Stimulated activated CD4-positive, alpha-beta T cell treated with anti-CD3 and anti-CD28 coated beads, Interleukin-1b, Interleukin-23, amount 100 ng/mL, for 48 hours (primary cell): ENCODE measurements at places on chromosomes 1 and 21.
A peak's percentile ranks its signal among the peaks of the same experiment; 100 is the strongest.

GRCh38 chr1:39196244-39197215 lies 8.0 kb upstream of the MACF1 start:
- peak; percentile 65 for DNase-seq

DNA sequence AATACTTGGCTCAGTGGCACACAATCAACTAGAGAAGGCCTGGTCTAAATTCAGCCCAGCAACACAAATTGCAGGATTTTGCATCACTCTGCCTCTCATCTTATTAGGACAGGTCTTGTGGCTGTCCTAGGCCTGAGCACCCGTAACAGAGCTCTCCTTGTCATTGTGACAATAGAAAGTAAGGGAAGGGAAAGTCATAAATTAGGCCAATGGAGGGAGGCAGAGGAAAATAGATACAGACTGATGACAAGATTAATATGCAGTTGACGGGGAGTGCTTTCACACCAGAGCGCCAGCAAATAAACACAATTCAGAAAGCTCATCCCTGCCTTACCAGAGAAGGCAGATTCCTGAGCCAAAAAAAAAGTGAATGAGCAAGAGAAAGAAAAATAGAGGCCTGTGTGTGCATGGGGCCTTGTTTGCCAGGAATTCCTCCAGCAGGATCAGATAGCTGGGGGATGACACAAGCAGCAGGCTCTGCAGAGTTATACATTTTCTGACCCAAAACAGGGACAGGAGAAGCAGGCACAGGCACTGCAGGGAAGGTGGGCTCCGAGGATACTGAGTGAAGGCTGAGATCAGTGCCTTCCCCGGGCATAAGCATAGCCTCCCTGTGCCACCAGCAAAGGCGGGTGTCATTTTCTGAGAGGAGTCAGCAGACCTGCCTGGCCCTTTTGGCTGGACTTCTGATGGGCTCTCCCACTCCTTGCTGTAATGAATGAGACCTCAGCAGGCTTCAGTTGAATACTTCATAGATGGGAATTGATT lies 110.0 kb upstream of the SPAG17 start:
- DNase-seq: no peak

DNA sequence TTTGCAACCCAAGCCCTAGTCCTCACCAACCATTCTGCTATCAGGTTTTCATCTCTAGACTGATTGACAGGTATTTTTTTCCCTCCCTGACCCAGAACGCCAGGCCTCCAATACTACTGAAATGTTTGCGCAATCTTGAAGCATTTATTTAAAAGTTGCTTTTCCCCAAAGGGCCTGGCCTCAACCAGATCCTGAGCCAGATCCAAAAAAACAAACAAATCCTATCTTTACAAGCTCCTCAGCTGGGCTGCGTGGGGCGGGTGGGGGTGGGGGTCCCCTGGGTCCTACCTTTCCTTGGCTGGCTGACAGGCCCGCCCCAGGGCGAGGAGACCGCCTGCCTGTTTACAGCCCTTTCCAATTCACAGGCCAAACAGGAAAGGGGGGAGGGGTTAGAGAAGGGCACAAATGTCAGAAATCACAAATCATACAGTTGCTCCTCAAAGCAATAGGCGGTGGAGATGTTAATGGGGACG lies 98.8 kb downstream of the FOXD2 start:
- DNase-seq: no peak

- no peak for DNase-seq
These were observed 57.4 kb upstream of the ADAMTS5 start for GRCh38 chr21:27024301-27024700.

GRCh38 chr1:27416387-27417111 lies 24.1 kb downstream of the GPR3 start:
- DNase-seq: peak; percentile 60

- DNase-seq: peak; percentile 14
These were observed 372.5 kb upstream of the ST6GALNAC5 start for GRCh38 chr1:76494807-76495206.

DNA sequence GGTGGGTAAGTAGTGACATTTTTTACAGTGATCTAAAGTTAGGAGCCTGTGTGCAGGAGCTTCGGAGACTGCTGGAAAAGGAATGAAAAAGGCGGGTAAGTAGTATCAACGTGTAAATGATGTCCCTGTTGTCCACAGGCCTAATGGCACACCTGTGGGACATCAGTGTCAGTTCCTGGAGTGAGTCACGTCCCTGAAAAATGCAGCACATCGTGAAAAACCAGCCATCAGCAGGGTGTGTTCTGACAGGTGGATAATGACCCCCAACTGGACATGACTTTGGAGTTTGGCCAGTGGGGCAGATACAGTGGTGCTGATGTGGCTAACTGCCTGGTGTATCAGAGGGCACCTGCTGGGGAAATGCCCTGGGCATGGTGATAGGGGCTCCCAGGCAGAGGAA lies 12.0 kb upstream of the PRDM15 start:
- no peak for DNase-seq

DNA sequence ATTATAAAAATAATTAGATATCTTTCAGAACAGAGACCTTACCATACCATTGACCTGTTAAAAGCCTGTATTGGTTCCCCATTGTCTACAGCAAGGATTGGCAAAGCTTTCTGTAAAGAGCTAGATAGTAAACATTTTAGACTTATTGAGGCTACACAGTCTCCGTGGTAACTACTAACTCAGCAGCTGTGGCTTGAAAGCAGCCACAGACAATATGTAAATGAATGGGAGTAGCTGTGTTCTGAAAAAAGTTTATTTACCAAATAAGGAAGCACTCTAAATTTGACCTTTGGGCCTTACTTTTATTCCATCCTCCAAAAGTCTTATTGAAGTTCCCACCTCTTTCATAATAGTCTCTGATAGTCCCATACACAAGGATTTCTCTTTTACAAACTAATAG lies 39.7 kb downstream of the NUP210L start:
- no peak for DNase-seq

DNA sequence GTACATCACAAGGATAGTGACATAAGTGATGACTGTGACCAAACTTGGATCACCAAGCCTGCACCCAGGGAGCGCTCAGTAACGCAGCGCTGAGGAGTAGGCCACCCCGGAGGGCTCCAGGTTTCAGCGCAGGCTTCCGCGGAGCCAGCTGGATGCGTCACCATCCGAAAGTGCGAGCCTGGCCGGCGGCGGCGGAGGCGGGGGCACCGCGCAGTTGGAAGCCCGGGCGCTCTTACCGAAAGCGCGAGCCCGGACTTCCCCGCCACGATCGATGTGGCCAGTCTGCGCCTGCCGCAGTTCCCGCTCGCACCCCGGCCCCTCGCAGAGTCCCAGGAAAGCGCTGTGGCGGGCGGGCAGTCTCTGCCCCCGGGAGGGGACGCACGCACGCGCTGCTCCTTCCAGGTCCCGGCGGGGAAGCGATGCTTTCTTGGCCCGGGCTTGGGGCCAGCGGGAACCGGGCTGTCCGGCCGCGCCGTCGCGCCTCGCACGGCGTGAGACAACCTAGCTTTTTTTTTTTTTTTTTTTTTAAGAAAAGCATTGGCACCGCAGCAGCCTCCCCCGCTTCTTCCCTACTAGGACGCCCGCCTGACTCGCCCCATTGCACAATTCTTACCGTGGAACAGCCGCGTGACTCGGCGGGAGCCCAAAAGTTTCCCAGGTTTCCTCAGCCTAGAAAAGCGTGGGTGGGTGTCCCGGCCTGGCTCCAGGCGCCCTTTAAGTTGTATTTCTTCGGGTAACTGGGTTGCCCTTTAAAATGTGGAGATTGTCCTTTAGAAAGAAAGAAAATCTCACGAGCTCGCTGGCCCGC lies 36.4 kb upstream of the JAK1 start:
- peak; percentile 70 for DNase-seq

GRCh38 chr1:154170547-154171222 lies 15.8 kb upstream of the NUP210L start:
- peak; percentile 63 for DNase-seq

GRCh38 chr1:40799351-40799867 lies 15.8 kb downstream of the KCNQ4 start:
- no peak for DNase-seq

DNA sequence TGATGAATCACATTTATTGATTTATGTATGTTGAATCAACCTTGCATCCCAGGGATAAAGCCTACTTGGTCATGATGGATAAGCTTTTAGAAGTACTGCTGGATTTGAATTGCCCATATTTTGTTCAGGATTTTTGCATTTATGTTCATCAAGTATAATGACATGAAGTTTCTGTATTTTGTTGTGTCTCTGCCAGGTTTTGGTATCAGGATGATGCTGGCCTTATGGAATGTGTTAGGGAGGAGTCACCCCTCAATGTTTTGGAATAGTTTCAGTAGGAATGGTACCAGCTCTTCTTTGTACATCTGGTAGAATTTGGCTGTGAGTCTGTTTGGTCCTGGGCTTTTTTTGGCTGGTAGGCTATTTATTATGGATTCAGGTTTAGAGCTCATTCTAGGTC lies 1643.1 kb upstream of the B3GALT2 start:
- no peak for DNase-seq

DNA sequence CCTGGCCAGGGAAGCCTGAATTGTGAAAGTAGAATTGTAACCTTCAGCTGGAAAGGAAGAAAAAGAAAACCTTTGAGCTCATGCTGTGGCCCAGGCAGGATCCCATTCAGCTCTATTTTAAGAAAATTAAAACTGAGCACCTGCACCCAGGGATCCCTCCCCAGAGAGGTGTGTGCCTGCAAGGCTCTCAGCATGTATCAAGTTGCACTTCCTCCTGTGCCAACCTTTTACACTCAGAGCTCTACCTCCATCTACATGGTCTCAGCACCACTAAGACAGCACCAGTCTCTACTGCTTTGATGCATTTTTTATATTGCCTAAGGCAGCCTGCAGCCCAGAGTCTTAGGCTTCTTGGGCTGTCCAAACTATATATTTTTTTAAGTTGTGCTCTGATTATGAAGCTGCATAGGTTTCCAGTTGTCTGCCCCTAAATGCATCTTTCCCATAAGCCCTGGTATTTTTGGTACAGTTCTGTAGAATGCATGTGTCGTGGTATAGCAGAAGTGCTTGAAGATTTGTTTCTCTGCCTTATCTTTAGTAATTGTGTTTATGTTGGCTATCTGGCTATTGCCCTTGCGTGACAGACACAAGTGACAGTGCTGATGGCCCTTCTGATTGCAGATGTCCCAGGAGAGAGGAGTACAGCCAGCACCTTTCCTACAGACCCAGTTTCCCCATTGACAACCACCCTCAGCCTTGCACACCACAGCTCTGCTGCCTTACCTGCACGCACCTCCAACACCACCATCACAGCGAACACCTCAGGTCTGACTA lies 63.1 kb downstream of the PTPRC start:
- no peak for DNase-seq
